ENCODE measurements at places on chromosomes 13 and 19.

GRCh38 chr13:48817166-48817802 is 158.4 kb upstream of the FNDC3A start:
- no peak for DNase-seq

DNA sequence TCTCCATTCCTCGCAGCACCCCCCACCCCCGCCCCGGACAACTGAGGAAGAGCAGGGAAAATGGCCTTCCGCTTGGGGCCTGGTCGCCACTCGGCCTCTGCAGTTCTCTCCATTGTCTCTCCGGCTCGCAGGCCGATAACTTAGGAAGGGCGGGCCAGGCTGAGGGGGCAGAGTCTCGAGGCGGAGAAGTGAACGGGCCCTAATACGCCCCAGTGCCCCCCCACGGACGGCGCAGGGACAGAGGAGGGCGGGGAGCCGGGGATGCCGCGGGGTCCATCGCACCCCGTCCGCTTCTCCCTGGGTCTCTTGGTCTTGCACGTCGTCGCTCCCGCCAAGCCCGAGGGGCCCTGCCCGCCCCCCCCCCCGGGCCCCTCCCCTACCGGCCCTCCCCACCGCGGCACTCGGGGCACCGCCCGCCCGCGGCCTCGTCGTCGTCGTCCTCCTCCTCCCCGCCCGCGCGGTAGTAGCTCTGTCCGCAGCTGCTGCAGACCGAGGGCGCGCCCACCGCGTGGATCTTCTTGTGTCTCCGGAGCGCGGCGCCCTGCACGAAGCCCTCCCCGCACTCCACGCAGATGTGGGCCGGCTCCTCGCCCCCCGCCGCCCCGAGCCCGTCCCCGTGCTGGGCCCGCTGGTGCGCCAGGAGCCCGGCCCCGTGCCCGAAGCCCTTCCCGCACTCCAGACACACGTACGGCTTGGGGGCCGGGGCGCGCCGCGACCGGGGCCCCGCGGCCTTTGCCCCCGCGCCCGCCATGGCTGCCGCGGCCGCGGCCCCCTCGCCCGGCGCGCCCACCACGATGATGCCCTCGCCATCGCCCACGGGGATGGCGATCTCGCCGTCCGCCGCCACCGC is 33.2 kb downstream of the ZNF787 start:
- no peak for DNase-seq

- DNase-seq = no peak
Observed at GRCh38 chr19:8459520-8460270, 14.9 kb downstream of the HNRNPM start.

- DNase-seq = no peak
Observed at GRCh38 chr19:33310606-33311325, 8.4 kb upstream of the CEBPA start.

DNA sequence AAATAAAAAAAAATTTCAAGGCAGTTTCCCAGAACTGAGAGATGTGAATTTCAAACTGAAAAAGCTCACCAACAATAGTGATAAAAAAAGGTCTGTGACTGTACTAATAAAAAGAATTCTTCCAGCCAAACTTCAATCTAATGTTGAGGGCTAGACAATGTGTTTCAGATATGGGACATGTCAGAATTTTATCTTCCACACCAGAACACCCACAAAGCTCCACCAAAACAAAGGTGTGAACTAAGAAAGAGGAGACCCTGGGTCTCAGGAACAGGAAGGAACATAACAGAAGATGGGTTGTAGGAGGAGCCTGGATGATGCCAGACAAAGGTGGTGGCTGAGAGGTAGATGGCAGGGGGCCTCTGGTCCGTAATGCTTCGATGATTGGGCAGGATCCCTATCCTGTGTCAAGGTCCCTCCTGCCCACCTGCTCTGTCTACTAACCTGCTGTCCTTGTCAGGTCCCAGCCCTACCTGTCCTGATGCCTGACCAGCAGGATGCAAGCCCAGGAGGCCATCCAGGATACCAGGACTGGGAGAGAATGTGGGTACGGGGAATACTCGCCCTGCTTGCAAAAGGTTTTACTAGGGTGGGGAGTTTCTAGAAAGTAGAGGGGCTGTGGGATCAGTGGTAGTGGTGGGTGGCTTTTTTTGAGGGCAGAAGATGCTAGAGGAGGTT is 4.5 kb downstream of the MZF1 start:
- DNase-seq = no peak

GRCh38 chr19:1491849-1492170 is 829 bp downstream of the REEP6 start:
- DNase-seq = no peak

DNA sequence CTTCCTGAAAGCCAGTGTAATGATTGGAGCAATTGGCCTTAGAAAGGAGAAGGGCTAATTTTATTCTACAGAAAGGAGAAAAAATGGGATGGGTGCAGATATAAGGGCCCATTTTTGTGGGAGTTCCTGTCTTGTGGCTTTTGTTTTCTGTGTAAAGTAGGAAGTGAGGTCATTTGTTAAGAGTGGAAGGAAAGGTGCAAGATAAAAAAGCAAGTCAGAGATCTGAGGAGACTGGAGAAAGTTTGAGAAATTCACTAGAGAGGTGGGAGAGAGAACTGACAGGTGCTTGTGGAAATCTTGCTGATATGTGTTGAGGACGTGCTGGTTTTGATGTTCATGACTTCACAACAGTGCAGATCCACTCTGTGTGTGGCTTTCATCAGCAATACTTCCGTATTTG is 349.4 kb downstream of the DLEU7 start:
- no peak for DNase-seq

DNA sequence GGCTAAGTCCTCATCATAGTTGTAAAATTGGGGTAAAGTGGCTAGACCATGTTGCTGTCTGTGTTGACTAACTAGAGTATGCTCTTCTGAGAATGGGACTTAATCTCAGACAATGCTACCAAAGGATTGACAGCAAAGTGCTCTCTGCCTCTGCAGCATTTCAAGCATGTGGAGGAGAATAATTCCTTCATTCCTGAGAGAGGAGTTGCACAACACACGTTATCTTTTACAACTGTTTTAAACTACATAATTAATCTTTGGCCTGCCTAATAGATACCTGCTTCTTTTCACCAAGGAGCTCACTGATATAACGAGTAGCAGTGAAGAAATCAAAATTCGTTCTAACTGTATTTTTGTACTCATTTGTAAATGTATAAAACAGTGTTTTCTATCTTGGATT is 2172.2 kb downstream of the PCDH9 start:
- DNase-seq = no peak

DNA sequence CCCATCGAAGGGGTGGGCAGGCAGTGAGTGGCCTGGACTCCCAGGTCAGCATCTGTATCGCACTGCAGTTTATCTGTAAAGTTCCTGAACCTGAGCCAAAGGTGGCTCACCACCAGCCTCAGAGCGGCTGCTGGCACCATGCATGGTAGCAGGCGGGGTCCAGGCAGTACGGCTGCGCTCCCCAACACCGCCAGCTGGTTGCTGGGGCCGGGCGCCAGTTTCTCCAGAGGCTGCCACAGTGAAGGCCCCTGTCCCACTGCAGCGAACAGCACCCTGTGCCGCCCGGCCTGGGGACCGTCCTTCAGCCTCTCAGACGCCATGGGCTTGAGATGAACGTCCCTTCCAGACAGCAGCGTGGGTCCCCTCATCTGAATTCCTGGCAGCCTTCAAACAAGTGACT is 109.8 kb downstream of the KDM4B start:
- no peak for DNase-seq

DNA sequence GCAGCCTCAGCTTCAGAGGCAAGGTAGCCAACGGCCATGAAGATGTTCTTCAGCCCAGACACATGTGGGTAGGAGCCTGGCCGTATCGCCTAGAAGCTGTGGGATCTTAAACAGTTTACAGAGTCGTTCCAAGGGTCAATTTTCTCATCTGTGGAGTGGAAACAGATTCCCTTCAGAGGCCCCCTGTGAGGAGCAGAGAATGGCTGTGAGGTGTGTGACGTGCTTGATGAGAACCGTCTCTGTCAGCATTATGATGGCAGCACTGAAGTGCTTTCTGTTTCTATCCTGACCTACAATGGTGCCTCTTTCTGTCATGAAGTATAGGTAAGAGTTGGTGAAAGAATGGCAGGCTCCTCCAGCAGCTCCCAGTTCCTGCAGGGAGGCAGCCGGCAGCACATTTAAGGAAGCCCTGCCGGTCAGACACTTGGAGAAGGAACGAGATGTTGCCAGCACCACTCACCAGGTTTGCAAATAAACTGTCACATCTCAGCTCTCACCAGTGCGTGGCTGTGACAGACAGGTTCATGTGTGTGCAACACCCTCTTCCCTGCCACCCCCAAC is 277.3 kb downstream of the FOXO1 start:
- DNase-seq = no peak

DNA sequence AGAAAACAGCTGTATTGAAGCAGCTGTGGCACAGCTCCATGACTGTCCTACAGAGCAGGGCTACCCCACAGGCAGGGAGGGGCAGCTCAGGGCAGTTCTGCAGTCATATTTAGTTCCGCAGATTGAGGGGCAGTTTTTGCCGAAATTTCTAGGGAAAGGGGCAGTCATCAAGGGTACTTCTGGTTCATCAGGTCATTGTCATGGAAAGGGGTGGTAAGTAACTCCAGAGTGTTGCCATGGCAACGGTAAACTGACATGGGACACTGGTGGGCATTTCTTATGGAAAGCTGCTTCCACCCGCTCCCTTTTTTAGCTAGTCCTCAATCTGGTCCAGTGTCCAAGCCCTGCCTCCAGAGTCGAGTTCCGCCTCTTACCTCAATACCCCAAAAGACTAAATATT is 702.8 kb downstream of the LIG4 start:
- DNase-seq = no peak

DNA sequence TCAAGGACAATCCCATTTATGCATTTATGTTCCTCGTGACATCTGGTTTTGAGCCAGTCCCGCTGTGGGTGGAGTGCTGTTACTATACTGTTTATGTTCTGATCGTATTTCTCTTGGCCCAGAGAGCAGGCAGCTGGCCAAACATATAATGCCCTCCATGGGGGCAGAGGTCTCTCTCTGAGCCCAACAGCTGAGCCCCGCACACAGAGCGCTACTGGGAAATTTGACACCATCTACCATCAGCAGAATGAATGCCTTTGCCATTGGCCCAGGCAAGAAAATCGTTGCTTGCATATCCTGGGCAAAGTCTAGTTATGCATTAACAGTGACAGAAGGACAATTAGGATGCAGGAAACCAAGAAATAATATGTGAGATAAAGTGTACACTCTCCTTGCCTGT is 126.8 kb upstream of the CACNA1A start:
- no peak for DNase-seq

DNA sequence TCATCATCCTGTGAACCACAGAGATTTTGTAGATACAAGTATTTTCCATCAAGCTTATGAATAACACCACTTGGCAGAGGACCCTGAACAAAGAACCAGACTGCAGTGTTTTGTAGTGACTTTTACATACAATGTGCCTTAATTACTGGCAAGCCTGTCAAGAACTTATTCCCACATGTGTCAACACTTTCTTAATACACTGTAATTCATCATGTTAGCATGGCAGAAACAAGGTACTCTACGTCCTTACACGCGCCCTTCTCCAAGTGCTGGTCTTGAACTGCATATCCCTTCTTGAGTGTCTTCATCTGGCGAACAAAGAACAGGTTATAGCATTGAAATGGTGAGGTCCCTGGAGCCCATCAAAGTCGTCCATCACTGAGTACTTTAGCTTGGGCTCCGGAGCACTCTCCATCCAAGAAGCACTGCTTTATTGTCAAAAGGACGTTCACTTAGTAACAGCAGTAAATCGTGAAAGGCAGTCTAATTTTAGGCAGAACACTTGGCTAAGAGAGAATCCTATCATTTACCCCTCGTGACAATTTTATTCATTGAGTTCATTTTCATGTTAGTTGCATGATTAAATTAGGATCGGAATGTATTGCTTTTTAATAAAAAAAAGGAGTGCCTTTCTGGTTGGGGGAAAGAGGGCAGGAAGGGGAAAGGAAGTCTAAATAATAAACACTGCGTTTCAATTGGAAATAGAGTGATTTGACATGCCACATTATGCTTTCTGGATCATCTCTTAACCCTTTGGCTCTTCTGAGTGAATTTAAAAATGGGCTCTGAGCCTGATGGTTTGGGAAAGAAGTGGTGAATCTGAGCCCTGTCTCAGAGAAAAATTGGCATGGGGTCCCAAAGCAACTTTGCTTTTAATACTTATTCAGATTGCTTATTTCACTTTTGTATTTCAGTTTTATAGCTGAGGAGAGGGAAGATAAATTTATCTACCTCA is 376.1 kb downstream of the DLEU7 start:
- no peak for DNase-seq

GRCh38 chr13:74168263-74168675 is 34.1 kb upstream of the KLF12 start:
- no peak for DNase-seq

DNA sequence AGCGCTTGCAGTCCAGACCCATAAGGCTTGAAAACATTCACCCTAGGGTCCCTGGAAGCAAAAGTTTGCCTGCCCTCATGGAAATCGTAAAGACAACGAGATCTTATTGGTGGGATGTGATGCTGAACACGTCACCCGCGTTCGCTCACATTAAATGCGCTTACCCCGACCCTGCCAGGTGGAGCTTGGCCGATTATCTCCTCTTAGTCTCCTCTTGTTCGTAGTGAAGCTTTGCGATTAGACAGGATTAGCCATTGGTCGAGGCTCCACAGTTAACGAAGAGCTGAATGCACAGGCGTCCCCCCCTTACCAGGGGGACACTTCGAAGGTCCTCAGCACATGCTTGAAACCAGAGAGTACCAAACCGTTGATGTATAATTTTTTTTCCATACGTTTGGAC is 16.0 kb upstream of the KDM4B start:
- no peak for DNase-seq

GRCh38 chr13:108483981-108484380 is 145.4 kb upstream of the MYO16 start:
- DNase-seq = no peak

- DNase-seq = no peak
Observed at GRCh38 chr13:72653506-72653905, 73.9 kb downstream of the MZT1 start.
